Mesenchymal stem cell (in vitro differentiated cells and primary cell): ENCODE measurements at places on chromosomes 3 and 15.
A peak's percentile ranks its signal among the peaks of the same experiment; 100 is the strongest.

GRCh38 chr3:40801284-40801741 is 276.6 kb downstream of the ZNF621 start:
- no peaks in the 10 kb centered on the region for H3K36me3 ChIP-seq
- DNase-seq = peak; percentile 45
- H3K4me3 ChIP-seq = no peak overlapping the region
- H3K27ac ChIP-seq = peak overlapping the region; percentile 81
- H3K4me1 ChIP-seq = peaks cover 11% of the 10 kb centered on the region

DNA sequence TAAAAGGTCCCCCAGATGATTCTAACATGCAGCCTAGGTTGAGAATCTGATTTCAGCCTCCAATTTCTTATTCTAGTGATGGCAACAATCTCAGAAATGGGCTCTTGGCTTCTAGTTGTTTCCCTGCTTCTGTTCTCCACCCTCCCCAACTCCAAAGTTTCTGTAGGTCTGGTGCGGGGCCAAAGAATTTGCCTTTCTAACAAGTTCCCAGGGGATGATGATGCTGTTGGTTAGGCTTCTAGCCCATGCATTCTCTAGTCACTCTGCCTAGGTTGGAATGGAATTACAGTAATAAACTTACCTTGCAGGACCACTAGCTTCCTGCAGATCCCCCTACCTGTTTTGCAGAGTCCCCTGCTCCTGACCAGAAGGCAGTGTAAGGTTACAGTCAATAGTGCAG is 103.2 kb upstream of the PPP2R3A start:
- DNase-seq = no peak
- no peaks in the 10 kb centered on the region for H3K27me3 ChIP-seq
- H3K4me1 ChIP-seq = no peaks in the 10 kb centered on the region

- peaks cover 32% of the 10 kb centered on the region for H3K27me3 ChIP-seq
- DNase-seq = no peak
- H3K27ac ChIP-seq = no peak overlapping the region
- peak overlapping the region; percentile 20 for H3K4me3 ChIP-seq
- H3K36me3 ChIP-seq = no peaks in the 10 kb centered on the region
- H3K4me1 ChIP-seq = peaks cover 20% of the 10 kb centered on the region
Observed at GRCh38 chr3:9499455-9500107, 54.0 kb downstream of the LHFPL4 start.

GRCh38 chr3:15623535-15624440 is 22.2 kb downstream of the BTD start:
- DNase-seq = peak; percentile 32
- H3K36me3 ChIP-seq = no peaks in the 10 kb centered on the region
- no peak overlapping the region for H3K4me3 ChIP-seq

- no peaks in the 10 kb centered on the region for H3K36me3 ChIP-seq
- H3K4me3 ChIP-seq = no peak overlapping the region
- no peak overlapping the region for H3K27ac ChIP-seq
- H3K4me1 ChIP-seq = no peaks in the 10 kb centered on the region
- DNase-seq = no peak
- H3K27me3 ChIP-seq = no peaks in the 10 kb centered on the region
Observed at GRCh38 chr3:13705702-13706280, 156.9 kb downstream of the FBLN2 start.

DNA sequence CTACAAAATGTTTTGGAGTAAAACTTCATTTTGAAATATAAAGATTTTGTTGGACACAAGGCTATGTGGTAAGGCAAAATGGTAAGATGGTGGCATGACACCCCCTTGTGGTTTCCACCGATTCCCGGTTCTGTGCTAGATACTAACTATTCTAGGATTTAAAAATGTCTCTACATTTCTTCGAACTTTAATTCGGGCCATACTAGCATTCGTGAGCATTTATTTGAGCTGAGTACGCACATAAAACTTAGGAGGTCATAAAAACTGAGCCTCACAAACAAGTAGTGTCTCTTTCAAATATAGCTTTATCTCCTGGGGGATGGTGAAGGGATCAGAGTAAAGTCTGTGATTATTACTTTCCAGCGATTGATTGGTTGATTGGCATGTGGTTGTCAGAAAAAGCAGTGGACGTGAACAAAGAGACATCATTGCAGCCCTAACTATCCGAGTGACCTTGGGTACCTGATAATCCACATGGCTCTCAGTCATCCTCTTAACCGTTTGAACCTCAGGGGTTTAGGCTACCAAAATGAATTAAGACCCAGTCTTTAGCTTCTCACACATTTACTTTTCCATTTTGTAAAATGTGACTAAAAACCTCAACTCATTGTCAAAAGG is 1.1 kb upstream of the ZNF639 start:
- H3K36me3 ChIP-seq = peaks cover 7% of the 10 kb centered on the region
- no peaks in the 10 kb centered on the region for H3K27me3 ChIP-seq
- peak; percentile 65 for DNase-seq
- H3K4me1 ChIP-seq = peaks cover 6% of the 10 kb centered on the region
- peak overlapping the region; percentile 86 for H3K4me3 ChIP-seq
